ENCODE measurements at places on chromosomes 13 and 19.

- DNase-seq: no peak
These were observed 17.0 kb downstream of the SLC7A1 start for GRCh38 chr13:29578300-29579085.

DNA sequence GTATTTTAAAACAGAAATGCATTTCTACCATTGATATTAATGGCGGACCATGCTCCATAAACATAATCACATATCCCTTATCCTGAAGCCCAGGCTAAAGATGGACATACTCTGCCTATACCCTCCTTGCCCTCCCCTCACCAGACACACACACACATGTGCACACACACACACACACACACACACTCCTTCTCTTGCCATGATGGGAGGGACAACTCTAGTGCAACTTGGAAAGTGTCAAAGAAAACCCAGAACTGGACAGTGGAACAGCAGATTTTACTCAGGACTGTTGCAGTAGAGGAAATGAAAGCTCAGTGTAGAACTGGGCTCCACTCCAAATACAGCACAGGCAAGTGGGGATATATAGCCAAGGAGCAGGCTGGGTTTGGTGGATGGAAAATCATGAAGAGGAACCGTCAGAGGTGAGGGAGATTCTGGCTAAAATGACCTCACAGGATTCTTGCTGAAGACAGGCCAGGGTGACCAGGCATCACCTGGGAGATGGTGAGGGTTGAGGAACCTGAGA is 40.8 kb downstream of the TNFRSF19 start:
- no peak for DNase-seq

- no peak for DNase-seq
These were observed 362.2 kb upstream of the PCDH20 start for GRCh38 chr13:61777899-61778298.

DNA sequence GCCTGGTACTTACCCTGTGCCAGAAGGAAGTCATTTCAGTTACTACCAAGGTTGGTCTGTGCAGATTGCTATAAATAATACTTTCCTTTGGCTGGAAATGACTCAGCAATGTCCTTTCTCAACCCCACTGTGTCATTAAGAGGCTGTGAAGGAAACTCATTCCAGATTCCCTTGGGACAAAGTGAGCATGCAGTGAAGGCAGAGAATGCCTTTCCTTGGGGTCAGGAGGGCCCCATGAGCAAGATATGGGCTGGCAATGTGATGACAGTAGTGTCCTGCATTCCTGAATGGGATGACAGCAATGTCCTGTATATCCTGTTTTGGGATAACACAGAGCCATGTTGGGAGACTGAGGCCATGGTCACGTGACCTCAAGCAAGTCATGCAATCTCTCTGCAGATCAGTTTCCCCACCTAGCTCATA is 213.1 kb upstream of the TMTC4 start:
- DNase-seq: no peak

DNA sequence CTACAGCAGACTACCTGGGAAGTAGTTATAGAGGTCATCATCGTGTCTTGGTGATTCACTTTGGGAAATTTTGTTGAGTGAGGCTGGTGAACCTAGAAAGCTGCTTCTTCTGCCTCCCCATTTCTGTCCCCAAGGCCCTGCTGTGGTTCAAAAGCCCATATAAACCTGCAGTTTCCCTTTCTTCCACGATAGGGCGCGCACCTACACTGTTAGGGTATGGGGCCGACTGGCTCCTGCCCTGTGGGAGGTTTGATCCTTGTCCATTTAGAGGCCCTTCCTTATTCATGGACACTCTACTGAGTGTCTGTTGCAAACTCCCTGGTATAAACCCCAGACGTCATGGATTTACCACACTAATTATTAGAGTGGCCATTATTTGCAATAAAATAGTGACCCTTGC is 191.8 kb downstream of the GGACT start:
- no peak for DNase-seq

GRCh38 chr13:58893396-58893795 is 1261.9 kb downstream of the PCDH17 start:
- DNase-seq: no peak

DNA sequence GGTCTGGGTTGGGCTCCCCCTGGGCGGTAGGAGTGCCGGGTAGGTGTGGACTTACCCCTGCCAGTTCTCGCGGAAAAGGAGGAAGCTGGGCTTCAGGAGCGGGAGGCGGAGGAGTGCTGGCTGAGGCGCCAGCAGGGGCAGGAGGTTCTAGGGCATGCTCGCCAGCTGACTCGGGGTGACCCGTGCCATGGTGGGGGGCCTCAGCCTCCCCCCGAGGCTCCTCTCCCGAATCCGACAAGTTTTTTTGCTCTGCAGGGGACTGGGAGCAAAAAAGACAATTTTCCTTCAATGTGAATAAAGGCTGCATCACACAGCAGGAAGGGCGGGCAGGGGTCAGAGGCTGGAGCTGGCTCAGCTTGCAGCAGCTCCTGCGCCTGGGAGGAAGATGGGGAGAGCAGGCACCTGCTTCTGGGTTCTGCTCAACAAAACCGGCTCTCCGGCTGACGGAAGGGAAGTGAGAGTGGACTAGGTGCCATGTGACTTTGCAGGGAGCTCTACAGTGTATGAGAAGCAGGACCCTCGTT is 26.5 kb downstream of the RANBP3 start:
- DNase-seq: no peak

- no peak for DNase-seq
These were observed 135.2 kb downstream of the EFNB2 start for GRCh38 chr13:106400289-106400688.

GRCh38 chr13:95921485-95921884 is 131.7 kb downstream of the UGGT2 start:
- DNase-seq: no peak

DNA sequence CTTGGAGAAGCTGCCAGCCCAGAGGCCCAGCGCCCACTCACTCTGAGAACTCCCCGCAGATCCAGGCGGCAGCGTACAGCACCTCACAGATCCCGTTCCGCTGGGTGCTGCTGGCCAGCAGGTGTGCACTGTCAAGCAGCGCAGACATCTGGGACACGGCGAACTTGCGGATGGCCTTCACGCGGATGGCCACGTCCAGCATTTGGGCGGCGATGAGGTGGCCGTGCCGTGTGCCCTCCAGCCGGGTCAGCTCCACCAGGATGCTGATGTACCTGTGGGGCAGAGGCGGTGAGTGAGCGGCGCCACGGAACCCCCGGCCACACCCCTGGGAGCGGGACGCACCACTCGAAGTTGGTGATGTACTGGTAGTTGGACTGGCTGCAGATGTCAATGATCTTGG is 24.1 kb downstream of the IZUMO4 start:
- no peak for DNase-seq

- peak; percentile 39 for DNase-seq
These were observed at the start of gene PGPEP1 for GRCh38 chr19:18340190-18340989. PGPEP1 (plus strand) TSS chr19:18340598; CDS start chr19:18340682, 84 bp downstream.

GRCh38 chr13:20405691-20406090 is 120.0 kb downstream of the CRYL1 start:
- DNase-seq: no peak

- DNase-seq: no peak
These were observed 12.1 kb upstream of the SLC25A42 start for GRCh38 chr19:19051478-19052213.

DNA sequence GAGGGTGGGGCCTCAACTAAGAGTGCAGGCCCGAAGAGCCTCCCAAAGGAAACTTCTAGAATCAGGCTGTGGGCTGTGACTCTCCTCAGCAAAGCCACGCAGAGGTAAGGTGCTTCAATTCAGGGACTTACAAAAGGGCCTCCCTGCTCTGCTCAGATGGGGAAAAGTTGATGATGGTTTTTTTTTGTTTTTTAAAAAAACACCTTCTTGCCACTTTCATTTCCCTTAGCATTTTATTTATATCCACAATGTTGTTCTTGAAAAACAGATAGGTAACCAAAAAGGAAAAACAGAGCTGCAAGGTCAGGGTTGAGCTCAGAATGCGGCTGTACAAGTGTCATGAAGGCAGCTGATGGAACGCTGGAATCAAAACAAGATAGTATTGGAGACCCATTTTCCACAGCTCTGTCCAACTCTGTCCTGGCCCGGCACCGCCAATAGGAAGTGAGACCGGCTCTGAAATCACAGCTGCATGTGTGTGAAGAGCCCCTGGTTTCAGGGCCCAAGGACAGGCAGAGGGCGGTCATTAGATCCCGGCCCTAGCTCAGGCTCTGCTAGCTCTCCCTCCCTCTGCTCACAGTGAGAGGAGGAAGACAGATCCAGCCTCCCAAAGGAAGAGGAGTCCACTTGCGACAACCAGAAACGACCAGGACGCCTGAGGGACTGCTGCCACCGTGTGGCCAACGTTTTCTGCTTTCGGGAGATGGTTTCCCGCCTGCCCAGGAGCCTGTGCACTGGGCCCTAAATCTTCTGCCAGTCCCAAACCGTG is 58.3 kb downstream of the KLF2 start:
- DNase-seq: peak; percentile 61

Measured in stimulated activated CD4-positive, alpha-beta T cell treated with anti-CD3 and anti-CD28 coated beads, TNF-alpha, amount 100 ng/mL, for 48 hours (primary cell).